ENCODE measurements at places on chromosomes 2 and 18. TPM values are rescaled to one million over a fixed set of nuclear protein-coding genes. Genes with fewer than 3 reads are reported as not detected.

Gene RTP5
- total RNA-seq, result not detected

Gene C18orf54
- 7.1 TPM for total RNA-seq

Gene PLA2R1
- total RNA-seq, result not detected

Gene PLGLB1
- total RNA-seq, result 6.9 TPM

Gene REG3A
- total RNA-seq, result not detected

Gene NTSR2
- not detected for total RNA-seq

Gene CCBE1
- not detected for total RNA-seq

Gene ERMN
- total RNA-seq, result 3.1 TPM

Gene FIGLA
- not detected for total RNA-seq

Gene DNAJC10
- 44.7 TPM for total RNA-seq

Gene TMEFF2
- total RNA-seq, result not detected

Gene MTLN
- 39.3 TPM for total RNA-seq

Gene CPLX4
- total RNA-seq, result not detected

Gene PLCL1
- 2.6 TPM for total RNA-seq

Gene DSG3
- not detected for total RNA-seq

Gene GNLY
- 26.4 TPM for total RNA-seq

Gene DNAJC5G
- total RNA-seq, result not detected

Gene CTAGE1
- not detected for total RNA-seq

Gene KCNG2
- total RNA-seq, result not detected

Gene CHRND
- not detected for total RNA-seq
